ENCODE measurements at places on chromosomes 2 and 18.

DNA sequence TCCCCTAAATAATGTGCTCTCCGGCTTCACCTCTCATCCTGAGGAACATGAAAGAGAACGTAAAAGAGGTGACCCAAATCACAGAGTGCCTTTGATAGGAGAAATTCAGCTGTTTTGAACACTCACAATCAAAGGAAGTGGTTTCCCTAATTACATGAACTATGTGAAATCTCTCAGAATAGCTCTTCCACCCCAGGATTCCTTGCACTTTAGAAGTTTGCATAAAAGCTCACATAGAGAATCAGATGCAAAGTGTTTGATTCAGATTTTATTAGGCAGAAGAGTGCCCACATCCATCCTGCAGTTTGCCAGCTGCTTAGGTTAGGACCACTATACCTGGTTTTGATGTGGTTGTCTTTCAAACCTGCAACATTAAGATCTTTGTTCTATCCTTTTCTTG is 61.0 kb downstream of the MAP3K20 start:
- DNase-seq = no peak

- DNase-seq = no peak
Measured at GRCh38 chr2:10775831-10776230, 36.8 kb downstream of the PDIA6 start.

DNA sequence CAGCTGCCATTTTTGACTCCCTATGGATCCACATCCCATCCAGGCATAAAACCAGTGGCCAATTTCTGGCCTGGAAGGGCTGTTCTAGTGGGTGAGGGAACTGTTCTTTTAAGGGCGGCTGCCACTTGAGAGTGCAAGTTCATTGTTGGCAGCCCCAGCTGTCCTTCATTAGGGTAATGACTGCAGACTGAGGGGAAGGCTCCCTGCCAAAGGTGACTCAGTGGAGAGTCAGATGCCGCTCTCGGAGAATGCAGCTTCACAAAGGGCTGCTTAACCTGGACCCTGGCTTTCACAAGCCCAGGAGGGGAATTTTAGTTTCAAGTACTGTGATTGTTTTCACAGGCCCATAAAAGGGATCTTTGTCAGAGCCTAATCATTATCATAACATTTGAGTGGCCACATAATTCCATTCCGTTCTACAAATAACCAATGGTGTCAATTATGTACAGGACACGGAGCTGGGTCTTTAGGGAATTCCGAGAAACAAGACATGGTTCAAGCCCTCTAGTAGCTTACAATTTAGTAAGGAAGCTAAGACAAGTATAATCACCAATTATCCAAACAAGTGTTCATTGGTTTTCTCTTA is 235.7 kb downstream of the CDCA7 start:
- DNase-seq = no peak

DNA sequence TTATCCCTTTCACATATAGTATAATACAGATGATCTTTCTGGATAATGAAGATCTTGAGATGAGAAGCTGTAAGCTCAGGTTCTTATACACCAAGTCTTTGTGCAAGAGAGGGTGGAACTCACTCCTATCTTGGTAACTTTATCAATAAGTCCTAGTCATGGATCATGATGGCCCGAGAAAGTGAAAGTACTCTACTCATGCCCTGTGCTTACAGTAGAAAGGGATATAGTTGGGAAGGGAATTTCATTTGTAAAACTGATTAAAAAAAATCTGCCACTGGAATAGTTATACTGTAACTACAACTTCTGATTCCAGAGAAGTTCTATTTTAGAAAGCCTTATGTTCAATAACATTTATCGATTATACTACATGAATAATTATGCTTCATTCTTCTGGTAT is 51.8 kb downstream of the MYO3B start:
- DNase-seq = no peak

DNA sequence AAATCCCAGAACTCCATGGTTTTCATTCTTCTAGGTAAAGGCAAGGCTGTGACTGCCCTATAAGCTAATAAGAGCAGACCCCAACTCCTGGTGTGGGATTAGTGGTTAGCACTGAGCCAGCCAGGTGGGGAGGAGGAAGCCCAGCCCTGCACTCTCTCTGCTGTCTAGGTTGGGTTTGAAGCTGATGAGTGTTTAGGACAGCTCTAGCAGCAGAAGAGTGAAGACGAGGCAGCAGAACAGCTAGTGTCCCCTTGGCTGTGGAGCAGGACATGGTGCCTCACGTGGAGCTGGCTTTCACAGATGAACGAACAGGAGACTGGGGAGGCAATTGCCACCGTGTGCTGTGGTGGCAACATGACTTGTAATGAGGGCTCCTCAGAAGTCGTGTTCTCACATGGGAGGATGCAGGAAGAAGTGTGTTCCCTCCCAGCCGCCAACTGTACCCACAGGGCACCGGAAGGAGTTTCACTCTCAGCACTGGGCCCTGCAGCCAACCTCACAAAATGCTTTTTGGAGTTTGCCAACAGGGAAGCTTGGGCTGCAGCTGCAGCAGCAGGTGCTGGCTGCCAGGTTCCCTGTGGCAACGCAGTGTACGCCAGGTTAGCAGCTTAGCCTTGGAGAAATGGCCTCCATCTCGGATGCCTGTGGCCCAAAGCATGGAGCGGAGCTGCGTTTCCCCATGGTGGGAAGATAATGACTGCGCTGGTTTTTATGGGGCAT is 328.2 kb downstream of the SETBP1 start:
- DNase-seq = no peak

DNA sequence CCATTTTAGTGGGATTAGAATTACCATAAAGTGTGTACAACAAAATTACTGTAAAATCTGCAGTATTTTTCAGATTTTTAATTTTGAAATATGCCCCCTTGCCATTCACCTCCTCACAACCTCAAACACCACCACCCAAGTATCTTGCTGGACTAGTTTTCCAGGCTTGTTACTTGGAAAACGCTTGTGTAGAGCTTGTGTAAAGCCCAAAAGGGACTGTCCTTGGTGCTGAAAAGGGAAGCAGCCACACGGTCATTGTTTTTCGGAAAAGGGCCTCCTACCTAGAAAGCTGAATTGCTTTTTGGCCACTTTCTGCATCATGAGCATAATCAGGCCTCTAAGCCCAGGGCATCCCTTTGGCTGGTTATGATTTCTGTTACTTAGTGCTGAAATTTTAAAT is 563.4 kb downstream of the LRRTM4 start:
- no peak for DNase-seq

DNA sequence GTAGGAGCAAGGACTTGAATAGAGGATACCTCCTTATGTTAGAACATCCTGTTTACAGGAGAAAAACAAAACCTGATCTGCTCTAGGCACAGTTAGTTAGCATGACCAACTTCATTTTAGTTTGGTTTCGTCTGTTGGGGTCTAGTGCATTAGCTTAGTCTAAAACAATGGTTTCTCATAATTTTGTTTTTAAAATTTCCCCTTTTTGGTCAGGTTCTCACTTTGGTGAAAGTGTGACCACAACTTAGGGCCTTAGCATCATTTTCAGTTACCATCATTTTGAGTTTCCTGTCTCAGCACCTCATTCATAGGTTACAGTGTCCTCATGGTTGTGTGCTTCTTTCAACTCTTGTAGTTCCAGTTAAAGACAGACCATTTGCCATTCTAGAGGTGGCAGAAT is 1277.0 kb upstream of the SLC39A10 start:
- no peak for DNase-seq

DNA sequence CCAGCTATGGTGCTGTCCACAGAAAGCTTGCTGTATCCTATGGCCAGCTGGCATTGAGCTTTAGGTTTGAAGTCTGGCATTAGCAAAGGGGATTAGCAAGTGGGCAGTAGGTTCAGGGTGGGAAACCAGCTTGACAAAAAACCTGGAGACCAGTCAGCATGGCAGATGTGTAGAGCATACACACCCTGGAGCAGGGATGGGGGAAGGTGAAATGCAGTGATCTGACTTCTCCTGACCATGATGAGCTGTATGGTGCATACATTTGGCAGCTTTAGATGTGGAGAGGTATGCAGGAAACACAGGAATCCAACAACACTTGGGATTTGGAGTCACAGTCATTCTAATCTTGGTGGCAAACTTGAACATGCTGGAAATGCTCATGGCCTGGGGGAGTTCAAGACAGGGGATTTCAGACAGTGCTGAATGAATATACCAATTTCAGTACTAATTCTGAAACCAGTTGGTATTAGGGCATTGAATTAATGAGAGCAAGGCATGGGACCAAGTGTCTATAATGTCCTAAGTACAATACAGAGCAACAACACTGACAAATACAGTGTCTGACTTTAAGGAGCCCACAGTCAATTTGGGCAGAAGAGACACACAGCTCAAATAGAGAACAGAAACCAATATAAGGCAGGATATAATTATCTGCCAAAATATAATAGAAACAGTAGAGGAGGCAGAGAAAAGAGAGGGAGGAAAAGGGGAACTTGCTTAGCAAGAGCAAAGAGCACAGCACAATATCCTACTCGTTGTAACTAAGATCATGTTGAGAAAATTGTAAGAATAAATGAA is 11.8 kb downstream of the ARHGAP15 start:
- DNase-seq = no peak

- no peak for DNase-seq
Measured at GRCh38 chr2:11534746-11535484, 1.1 kb downstream of the GREB1 start.

- no peak for DNase-seq
Measured at GRCh38 chr2:88038263-88039105, 17.1 kb downstream of the KRCC1 start.

DNA sequence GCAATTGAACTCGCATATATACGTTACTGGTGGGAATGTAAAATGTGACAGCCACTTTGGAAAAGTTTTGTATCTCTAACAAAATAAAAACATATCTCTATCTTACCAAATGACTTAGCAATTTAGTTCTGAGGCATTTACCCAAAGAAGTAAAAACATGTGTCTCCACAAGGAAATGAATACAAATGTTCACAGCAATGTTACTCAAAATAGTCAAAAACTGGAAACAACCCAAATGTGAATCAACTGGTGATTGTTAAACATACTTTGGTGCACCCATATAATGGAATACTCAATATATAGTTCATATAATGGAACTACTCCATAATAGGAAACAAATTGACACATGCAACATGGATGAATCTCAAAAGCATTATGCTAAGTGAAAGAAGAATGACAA is 70.4 kb upstream of the DNER start:
- DNase-seq = no peak

DNA sequence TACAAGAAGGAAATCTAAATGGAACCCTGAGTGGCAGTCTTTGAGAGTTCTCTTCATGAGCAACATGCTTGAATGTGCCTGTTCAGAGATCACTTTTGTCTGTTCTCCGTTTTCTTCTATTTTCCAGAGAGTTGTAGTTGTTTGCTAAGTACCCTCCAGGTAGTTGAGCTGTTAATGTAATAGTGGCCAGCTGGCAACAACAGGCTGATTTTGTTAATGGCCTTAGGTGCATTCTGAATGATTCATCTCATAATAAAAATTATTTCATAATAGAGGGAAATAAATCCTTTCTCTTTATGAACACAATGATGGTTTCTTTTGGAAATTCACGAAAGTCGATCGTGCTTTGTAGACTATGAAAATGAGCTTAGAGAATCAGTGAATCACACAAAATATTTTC is 136.8 kb downstream of the LRP1B start:
- no peak for DNase-seq

DNA sequence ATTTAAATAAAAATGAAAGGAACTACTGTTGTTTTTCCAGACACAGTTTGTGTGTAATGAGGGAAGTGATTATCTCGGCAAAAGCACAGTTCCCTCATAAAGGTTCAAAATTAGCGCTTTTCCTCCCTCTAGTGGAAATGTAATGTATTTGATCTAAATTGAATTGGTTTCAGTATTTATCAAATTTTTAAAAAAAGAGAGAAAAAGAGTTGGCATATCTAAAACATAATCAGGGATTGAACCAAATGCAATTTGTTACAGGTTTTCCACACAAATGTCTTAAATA is 37.5 kb downstream of the CMPK2 start:
- DNase-seq = no peak

- no peak for DNase-seq
Measured at GRCh38 chr2:210224941-210225672, at the start of gene ACADL. Gene ACADL, minus strand, starts transcription at chr2:210225447. Its CDS starts 184 bp downstream, at chr2:210225263.

DNA sequence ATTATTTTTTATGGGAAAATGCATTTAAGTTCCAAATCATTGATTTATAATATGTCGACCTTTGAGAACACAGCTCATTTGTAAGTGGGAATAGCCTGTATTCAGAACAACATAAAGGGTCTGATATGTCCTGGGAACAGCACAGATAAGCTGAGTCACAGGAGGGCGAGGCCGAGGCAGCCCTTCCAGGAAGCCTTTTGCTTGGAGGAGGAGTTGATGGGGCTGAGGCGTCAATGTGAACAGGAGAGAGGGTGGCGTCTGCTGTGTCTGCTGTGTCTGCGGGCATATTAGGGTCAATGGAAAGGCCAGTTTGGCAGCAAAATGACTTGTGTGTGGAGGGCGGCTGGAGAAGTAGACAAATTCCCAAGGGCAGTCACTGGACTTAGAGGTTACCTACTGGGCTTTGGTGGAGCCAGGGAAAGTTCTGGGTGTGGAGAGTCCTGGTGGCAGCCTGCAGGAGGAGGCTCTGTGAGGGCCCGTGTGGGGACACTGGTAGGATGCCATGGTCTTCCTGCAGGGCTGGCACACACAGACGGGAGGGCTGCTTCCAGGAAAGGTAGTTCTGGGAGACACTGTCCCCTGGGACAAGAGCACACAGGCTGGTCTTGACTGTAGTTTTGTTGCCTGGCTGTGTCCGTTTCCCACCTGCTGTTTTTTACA is 128.1 kb downstream of the GLI2 start:
- no peak for DNase-seq

DNA sequence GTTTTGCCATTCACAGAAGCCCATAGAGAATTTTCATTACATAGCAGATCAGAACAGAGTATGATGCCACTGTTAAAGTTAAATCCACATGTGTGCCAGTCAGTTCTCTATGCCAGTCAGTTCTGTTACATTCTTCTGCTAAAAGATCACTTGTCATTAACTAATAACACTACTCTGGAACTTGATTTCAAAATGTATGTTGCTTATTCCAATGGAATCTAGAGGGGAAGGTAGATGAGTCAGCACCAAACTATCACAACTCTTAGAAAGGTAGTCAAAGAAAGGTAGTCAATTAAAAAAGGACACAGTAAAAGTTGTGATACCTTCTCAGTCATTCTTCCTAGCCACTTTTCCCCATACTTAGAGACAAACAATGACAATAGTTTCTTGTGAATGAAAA is 1214.4 kb downstream of the LRP1B start:
- no peak for DNase-seq

DNA sequence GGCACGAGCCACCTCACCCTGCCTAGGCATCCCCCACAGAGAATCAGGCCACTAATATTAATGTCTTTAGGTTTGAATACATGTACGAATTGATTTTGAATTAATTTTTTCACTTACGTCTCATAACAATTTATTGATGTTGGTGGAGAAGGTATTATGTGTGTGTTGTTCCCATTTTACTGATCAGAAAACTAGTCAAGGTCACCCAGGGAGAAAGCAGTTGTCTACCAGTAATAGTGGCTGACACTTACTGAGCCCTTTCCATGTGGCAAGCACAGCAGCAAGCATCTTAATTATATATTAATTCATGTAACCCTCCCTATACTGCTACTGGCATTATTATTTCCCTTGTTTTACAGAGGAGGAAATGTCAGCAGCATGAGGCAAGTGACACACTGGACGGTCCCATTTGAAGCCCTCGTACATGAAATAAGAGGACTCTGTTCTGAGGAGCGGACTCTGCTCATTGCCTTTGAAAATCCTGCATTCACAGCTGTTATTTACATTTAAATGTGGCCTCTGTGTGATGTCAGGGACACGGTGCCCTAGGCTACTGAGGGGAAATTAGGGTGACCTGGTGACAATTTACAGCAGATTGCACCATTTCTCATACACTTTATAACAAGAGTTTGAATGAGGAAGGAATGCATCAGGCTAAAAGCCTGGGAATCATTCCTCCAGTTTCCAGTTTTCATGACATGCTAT is 30.9 kb upstream of the KCNE4 start:
- no peak for DNase-seq
